ENCODE measurements at places on chromosomes 1 and 21. TPM values are rescaled to one million over a fixed set of nuclear protein-coding genes. Genes with fewer than 3 reads are reported as not detected.

GRCh38 chr1:204221271-204221670, 7.5 kb upstream of the GOLT1A start:
- no peak for DNase-seq

GRCh38 chr1:30329263-30329753, 394.1 kb downstream of the MATN1 start:
- DNase-seq: peak; percentile 56

- no peak for DNase-seq
Measured at GRCh38 chr1:58722967-58723366, 23.1 kb upstream of the MYSM1 start.

CD2 gene
- not detected for total RNA-seq

DNA sequence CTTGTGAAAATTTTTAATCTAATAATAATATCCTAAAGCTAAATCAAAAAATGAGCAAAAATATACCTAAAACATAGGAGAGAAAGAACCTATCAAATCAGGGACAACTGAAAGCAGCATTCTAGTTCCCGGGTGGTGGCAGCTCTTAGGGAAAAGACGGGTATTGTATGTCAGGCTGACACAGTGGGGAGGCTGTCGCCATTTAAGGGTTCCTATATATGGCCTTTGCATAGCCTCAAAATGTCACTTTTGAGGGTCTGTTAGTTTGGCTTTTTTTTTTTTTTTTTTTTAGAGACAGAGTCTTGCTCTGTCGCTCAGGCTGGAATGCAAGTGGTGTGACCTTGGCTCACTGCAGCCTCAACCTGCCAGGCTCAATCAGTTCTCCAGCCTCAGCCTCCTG, 6.0 kb downstream of the CLSTN1 start:
- DNase-seq: no peak

GRCh38 chr1:216049741-216050430, 373.4 kb downstream of the USH2A start:
- DNase-seq: no peak

TMEM82 gene
- not detected for total RNA-seq

DNA sequence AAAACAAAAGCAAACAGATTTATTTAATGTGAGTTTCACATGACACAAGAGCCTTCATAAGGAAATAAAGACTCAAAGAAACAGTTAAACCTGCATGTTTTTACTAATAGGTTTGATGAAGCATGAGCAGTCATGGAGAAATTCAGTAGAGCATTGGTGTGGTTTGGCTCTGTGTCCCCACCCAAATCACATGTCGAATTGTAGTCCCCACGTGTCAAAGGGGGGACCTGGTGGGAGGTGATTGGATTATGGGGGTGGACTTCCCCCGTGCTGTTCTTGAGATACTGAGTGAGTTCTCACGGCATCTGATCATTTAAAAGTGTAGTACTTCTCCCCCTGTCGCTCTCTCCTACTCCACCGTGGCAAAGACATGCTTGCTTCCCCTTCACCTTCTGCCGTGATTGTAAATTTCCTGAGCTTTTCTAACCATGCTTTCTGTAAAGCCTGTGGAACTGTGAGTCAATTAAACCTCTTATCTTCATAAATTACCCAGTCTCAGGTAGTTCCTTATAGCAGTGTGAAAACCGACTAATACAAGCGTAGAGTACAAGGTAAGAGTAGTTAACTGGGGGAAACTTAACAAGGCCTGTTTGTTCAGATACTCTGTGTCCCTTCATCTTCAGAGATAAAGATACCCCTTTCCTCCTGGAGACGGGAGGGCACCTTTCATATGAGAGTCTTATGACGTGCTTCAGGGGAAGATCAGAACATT, 354.8 kb downstream of the SIPA1L2 start:
- DNase-seq: no peak

DNA sequence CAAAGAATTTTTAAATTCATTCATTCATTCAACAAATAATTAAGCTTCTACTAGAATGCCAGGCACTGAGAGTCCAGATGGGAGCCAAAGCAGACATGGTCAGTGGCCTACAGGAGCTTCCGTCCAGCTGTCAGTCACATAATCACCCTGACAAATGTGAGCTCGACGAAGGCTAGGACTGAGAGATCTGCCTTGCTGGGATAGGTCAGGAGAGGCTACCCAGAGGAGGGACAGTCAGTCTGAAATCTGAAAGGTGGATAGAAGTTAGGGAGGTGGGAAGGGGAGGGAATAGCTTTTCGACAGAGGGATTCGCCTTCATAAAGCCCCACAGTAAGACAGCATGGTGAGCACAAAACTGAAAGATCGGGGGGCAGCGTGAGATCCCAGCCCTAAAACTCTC, 8.3 kb downstream of the EPHX1 start:
- no peak for DNase-seq

- no peak for DNase-seq
Measured at GRCh38 chr1:193771596-193771995, 585.2 kb upstream of the B3GALT2 start.

CFHR1 gene
- total RNA-seq: not detected

- DNase-seq: peak; percentile 53
Measured at GRCh38 chr1:29391362-29391880, 155.1 kb downstream of the PTPRU start.

SGIP1 gene
- 118 TPM for total RNA-seq

DNA sequence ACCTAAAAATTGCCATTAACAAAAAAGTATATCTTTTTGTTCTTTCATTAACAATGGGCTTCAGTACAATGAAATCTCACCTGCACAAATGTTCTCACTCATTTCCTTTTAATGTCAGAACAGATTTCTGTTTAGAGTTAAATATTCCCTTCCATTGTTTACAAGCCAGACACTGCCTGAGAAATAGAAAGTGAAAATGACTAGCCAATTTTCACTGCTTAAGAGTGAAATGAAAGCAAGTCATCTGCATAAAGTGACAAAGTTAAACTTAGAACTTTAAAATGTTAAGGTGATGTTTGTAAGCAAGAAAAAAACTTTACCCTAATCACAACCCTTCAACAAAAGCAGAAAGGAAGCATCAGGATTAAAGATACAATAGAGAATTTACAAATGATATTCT, 27.5 kb downstream of the COA6 start:
- no peak for DNase-seq

DUSP10 gene
- total RNA-seq: 3.0 TPM

DCST2 gene
- total RNA-seq: 0.75 TPM

- no peak for DNase-seq
Measured at GRCh38 chr1:95953015-95953414, 719.0 kb downstream of the RWDD3 start.

GPR153 gene
- total RNA-seq: 4.2 TPM

- no peak for DNase-seq
Measured at GRCh38 chr1:55775007-55775406, 559.8 kb upstream of the USP24 start.

VSIG8 gene
- total RNA-seq: not detected

- no peak for DNase-seq
Measured at GRCh38 chr21:45376459-45377324, 28.3 kb upstream of the COL18A1 start.

GRCh38 chr1:156740237-156740740, 599 bp downstream of the MRPL24 start:
- DNase-seq: no peak

DNA sequence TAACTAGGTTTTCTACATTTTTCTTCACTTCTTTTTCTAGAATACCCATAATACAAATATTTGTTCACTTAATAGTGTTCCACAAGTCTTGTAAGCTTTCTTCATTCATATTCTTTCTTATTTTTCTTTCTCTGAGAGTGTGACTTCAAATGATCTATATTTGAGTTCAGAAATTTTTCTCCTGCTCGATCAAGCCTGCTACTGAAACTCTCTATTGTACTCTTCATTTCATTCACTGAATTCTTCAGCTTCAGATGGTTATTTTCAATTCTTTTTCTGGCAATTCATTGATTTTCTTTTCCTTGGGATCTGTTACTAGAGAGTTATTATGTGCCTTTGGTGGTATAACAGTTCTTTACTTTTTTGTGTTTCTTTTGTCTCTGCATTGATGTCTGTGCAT, 82.5 kb upstream of the CAMK1G start:
- DNase-seq: no peak

CACNA1S gene
- not detected for total RNA-seq

HORMAD1 gene
- not detected for total RNA-seq

GRCh38 chr1:56915960-56916359, 49.9 kb downstream of the C8B start:
- no peak for DNase-seq

C1orf226 gene
- 2.7 TPM for total RNA-seq

DNA sequence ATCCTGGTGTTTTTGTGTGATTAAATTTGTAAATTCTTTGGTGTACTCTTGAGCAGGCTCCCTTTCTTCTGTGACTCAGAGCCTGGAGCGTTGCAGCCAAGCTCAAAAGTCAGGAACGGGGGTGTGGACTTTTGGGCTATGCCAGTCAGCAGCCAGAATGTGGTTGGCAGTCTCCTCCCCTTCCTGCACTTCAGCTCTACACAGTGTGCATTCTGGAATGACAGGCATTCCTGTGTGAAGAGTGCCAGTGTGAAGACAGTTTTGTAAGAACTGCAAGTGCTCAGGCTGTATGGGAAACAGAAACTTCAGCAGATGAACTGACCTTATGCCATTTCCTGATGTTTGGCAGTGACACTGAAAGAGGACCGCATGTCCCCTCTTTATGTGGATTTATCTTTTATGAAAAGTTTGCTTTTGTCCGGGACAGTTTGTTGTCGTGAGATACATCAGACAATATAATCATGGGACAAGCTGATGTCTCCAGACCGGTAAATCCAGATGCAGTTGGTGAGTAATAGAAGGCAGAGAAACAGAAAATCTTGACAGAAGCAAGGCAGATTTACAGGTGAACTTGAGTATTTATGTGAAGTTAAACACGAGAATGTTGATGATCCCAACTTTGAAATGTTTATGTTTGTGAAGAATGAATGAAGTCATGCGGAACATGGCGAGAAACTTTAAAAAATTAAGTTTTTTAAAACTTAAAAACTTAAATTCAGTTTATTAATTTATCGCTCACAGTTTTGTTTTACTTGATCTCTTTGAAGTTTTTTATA, 67.7 kb upstream of the RCC1 start:
- DNase-seq: peak; percentile 93

CDC7 gene
- 6.6 TPM for total RNA-seq

GRCh38 chr1:116870300-116870699, 39.4 kb upstream of the PTGFRN start:
- no peak for DNase-seq

RPS8 gene
- 1,690 TPM for total RNA-seq

DNA sequence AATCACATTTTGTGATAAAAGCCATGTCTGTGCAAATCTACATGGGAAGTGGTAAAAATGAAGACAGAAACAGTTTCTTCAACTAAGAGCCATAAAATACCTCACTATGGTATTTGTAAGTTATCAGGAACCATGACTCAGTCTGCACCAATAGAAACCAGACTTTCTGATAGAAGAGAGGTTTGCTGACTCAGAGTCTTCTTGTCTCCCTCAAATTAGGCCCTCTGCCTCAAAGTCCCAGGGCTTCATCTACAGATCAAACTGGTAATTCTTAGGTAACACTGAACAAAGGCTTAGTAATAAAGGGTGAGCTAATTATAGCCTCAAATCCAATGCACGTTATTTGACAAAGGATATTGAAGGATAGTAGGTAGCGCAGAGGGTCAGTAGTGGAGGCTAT, 30.9 kb upstream of the SSX2IP start:
- no peak for DNase-seq

DNA sequence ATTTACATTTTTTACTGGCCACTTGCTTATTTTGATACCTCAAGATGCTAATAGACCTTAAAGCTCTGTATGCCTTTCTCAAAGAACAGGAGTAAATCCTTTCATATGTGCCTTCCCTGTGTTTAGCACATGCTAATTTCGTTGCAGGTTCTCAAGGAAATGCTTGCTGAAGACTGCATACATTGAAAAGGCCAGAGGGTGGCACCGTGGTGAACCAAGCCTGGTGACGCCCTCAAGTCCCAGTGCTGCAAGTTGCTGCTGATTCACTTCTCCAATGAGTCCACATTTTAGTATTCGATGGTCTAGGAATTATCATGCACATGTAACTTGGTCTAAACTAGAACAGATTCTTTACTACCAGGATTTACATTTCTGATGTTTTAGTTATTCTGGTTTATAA, 94.1 kb downstream of the CLDN17 start:
- DNase-seq: no peak

DNA sequence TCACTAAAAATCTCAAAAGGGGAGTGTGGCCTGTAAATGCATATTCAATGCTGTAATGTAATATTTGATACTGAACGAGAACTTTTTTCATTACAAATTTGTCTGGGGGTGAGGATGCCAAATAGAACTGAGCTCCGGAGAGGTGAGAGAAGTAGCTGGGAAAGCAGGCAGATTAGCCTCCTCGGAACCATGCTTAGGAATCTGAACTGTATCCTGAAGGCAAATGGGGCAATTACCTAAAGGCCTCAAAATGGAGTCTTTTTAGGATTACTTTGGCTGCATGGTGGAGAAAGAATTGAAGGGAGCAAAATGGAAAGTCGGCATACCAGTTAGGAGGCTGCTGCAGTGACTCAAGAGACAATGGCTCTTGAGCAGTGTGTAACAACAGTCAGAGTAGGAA, 178.8 kb downstream of the CDC7 start:
- DNase-seq: no peak

- no peak for DNase-seq
Measured at GRCh38 chr1:229336345-229336744, 6.5 kb downstream of the CCSAP start.

- no peak for DNase-seq
Measured at GRCh38 chr1:172753964-172754363, 95.1 kb downstream of the FASLG start.

GRCh38 chr1:205983925-205984725, 19.1 kb downstream of the RAB7B start:
- no peak for DNase-seq

DNA sequence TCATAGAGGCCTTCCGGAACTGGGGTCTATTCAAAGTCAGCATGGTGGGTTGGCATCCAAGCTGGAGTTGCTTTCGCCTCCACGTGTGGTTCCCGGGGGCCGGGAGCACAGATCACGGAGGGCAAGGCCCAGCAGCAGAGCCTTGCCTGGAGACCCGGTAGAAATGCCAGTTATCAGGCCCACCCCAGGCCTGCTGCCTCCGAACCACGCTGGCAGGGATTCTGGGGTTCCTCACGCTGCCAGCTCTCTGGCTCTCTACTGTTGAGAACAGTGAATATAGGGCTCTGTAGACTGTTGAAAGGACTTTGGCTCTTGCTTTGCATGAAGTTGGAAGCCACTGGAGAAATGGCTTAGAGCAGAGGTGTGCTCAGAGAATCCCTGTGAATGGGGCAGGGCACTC, 127.5 kb downstream of the RIPK4 start:
- no peak for DNase-seq

- DNase-seq: no peak
Measured at GRCh38 chr1:208074353-208074752, 163.4 kb upstream of the CD34 start.

IRF6 gene
- total RNA-seq: 0.13 TPM

DNA sequence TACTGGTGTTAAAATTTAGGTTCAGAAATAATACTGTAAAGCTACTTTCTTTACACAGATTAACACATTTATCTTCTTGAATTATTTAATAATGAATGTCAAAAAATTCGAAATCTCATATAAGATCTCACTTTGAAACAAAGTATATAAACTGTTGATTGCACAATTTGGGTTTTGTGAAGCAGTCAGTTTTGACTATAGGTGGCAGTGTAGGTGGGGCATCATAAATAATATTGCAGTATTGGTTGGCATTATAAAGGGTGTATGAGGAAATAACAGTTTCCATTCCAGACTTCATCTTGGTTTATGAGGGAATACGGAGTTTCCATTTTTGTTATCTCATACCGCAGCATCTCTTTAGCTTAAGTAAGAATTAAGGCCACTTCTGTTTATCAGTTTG, 49.9 kb downstream of the SUCO start:
- DNase-seq: no peak

TMPRSS15 gene
- 1.3 TPM for total RNA-seq
